Mucosa of gallbladder (tissue), 1 donor: ENCODE measurements at places on chromosomes 16 and 17. TPM values are rescaled to one million over a fixed set of nuclear protein-coding genes. Genes with fewer than 3 reads are reported as not detected.

DNA sequence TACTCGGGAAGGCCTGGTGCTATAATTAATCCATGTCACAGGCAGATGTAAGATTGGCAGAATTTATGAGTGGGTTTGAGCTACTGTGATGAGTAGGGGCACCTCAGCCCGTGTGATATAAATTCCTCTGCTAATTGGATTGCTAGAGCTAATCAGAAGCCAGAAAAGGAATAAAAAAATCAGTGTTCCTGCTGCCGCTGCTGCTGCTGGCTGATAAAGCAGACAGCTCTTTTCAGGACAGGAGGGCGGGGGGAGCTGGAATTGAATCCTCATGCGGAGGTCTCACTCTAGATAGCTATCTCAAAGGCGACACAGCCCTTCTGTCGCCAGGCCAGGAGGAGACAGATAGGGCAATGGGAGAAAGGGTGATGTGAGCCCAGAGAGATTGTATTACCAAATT is 182.7 kb upstream of the ZFHX3 start:
- no peak for DNase-seq

GRCh38 chr16:62709794-62710193 is 673.6 kb upstream of the CDH8 start:
- no peak for DNase-seq

HOXB5 gene
- 0.49 TPM for total RNA-seq

DNA sequence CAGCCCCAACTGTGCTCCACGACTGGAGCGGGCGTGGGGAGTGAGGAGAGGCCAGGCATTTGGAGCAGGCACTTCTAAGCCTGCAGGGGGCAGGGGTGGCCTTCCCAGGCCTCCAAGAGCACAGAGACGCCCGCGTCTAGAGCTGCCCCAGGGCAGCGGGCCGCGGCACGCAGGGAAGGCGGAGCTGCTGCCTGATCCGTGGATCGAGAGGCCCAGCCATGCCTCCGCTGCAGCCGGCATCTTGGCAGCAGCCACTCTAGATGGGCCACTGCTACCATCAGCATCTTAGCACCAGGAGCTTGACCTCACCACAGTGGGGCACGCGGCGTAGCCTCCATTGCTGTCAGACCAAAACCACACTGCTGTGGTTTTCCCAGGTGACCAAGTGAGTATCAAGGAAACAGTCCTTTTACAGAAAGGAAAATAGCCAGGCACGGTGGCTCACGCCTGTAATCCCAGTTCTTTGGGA is 20.4 kb upstream of the WDR45B start:
- DNase-seq, result peak; percentile 60

GRCh38 chr17:79261355-79262072 is 186.9 kb downstream of the ENGASE start:
- no peak for DNase-seq

CHST5 gene
- total RNA-seq, result 0.63 TPM

KRTAP16-1 gene
- total RNA-seq, result not detected

- DNase-seq, result peak; percentile 28
Observed at GRCh38 chr16:65315081-65315780, 193.4 kb upstream of the CDH11 start.

- DNase-seq, result no peak
Observed at GRCh38 chr16:822909-823297, 22.4 kb upstream of the GNG13 start.

OR1F1 gene
- not detected for total RNA-seq

- no peak for DNase-seq
Observed at GRCh38 chr16:12704492-12705111, 99.1 kb downstream of the CPPED1 start.

DNA sequence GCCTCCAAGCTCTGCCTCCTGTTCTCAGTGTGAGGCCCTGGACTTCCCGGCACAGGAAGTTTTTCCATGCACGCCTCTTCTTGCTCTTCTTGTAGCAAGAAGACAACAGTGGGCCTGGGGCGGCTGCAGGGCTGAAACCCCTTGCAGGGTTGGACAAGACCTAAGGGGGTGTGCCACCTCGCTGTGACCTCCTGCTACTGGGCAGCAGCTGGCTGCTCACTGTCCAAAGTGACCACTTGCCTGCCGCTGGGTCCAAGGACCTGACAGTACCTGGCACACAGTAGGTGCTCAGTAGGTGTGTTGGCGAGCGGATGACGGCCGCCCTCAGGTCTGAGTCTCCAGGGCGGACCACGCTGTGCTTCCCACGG is 331.6 kb downstream of the C16orf95 start:
- DNase-seq, result no peak

TEX2 gene
- total RNA-seq, result 74.9 TPM

- DNase-seq, result no peak
Observed at GRCh38 chr16:55849536-55849935, 16.6 kb upstream of the CES1 start.

DECR2 gene
- 36.8 TPM for total RNA-seq

DNA sequence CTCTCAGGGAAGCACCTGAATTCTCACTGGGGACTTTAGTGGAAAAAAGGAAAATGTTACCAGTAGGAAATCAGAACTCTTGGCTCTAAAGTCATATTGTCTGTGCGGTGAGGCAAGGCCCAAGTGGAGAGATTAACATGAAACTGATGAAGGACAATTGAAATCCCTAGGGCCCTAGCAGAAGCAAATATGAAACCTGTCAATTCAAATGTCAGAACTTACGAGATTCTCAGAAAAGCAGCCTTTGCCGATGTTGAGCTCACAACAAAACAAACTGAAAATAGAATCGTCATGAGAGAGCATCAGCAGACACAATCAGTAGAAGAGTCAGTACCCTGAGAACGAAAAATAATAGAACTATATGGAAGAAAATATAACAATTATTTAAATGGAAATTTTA is 108.8 kb downstream of the ELAC2 start:
- DNase-seq, result no peak

DNA sequence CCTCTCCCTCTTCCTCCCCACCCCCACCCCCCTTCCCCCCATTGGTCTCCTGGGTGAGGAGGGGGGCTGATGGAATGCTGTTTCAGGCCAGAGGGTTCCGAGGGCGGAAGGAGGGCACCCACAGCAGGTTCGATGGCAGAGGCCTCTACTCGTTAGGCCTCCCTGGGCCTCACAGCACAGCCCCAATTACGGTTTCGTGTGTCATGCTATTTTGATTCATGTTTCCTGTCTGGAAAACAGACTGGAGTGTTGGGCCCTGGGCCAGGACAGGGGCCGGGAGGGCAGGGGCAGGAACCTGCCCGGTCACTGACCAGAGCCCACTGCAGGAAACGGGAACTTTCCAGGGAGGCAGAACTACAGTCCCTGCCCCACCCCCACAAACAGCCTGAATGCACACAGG is 138.2 kb downstream of the C16orf95 start:
- no peak for DNase-seq

DNA sequence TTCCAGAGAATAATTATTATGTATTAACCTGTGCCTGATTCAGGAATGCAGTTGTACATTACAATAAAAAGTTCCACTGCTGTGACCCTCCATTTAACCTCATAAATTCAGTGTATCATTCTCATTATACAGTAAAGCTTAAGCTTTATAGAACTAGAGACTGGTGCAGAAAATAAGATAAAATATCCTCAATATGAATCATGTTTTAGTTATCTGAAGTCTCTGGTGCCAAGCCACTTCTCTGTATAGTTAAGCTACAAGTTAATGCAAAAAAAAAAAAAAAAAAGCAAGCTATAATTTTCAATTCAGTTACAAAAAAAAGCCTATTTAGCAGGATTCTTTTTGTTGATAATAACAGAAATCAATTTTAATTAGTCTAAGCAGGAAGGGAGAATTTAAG is 22.4 kb upstream of the SMIM36 start:
- no peak for DNase-seq

DNA sequence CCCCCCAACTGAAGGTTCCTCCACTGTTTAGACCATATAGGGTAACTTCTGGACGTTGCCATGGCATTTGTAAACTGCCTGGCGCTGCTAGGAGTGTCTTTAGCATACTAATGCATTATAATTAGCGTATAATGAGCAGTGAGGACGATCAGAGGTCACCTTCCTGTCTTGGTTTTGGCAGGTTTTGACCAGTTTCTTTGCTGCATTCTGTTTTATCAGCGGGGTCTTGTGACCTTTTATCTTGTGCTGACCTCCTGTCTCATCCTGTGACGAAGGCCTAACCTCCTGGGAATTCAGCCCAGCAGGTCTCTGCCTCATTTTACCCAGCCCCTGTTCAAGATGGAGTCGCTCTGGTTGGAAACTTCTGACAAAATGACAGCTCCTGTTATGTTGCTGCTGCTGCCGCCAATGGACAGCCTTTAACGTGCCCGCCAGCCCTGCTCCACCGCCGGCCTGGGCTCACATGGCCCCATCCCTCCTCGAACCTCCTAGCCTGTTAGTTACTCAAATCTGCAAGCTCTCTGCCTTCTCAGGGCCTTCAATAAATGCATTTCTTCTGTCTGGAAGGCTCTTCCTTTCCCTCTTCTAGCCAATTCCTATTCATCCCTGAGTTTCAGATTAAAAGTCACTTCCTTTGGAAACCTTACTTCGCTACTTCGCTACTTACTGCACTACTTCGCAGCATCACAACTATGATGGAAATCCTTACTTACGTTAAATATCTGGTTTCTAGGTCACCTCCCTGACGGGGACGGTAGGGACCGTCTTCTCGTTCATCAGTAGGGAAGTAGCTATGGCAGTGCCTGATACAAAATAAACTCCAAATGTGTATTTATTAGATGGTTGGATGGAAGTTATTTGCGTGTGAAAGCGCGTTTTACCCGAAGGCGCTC is 640 bp upstream of the NAGLU start:
- DNase-seq, result no peak

DNA sequence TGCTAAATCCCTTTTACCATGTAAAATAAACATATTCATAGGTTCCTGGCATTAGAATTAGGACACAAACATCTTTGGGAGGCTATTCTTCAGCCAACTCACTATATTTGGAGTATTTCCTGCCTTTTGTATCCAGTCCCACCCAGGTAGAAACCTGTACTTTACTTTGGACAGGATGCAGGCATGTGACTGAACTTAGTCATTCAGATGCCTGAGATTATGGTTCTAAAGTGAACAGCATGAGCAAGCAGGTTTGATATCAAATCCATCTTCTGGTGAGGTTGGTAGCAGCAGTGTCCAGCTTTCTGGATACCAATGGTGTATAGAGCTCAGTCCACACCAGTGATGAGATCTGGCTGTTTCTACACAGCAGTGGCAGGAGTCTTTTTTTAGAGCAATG is 20.2 kb downstream of the CA10 start:
- no peak for DNase-seq

TBC1D3H gene
- total RNA-seq, result not detected

DNA sequence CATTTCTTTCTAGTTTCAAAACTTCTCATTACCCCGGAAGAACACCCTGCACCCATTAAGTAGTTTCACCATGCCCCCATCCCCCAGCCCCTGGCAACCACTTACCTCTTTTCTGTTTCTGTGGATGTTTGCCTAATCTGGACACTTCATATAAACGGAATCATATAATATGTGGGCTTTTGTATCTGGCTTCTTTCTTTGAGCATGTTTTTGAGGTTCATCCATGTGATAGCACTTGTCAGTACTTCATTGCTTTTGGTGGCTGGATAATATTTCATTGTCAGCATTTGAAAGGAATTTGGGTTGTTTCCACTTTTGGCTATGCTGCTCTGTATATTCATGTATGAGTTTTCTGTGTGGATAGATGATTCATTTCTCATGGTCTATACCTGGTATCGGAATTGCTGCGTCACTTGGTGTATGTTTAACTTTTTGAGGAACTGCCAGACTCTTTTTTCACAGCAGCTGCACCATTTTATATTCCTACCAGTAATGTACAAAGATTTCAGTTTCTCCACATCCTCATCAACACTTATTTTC is 30.0 kb upstream of the SLC5A10 start:
- DNase-seq, result peak; percentile 35

DNA sequence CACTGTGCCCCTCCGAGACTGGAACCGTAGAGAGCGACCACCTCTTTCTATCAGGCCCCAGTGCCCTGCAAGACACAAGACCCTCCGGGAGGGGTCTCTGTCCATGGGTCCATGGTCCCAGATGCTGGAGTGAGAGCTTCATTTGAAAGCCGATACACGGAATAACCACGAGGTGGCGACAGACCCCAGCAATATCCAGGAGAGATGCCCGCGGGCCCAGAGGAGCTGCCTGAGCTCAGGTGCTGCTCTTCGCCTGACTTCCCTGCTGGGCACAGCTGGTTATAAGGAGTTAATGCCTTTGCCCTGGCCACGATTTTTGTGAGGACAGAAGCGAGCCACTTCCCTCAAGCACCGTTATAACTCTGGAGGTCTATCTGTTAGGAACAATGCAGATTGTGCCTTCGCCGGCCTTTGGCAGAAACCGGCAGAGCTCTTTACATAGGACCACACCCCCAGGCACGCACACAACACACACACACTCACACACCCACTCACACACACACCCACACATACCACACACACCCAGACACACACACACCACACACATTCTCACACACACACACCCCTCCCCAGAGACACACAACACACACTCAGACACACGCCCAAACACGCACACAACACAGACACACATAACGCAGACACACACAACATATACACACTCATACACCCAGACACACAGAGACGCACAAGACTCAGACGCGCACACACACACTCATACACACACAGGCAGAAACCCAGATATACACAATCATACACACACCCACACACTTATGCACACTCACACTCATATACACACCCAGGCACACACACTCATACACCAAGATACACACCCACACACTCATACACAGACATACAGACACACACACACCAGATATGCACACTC is 436.4 kb downstream of the SOX9 start:
- peak; percentile 58 for DNase-seq

- DNase-seq, result no peak
Observed at GRCh38 chr17:9928601-9929333, 23.7 kb upstream of the RCVRN start.

DNA sequence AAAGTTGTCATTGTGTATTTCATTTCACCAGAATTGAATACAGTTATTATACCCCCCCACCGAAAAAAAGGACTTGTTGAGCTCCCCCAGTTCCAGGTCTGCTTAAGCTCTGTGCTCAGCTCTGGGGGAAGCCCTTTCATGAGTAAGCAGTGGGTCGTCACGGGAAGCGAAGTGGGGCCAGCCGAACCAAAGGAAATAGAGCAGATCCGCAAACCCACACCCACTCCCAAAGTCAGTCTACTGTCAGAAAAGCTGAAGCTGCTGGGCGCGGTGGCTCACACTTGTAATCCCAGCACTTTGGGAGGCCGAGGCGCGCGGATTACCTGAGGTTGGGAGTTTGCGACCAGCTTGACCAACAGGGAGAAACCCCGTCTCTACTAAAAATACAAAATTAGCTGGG is 50.1 kb downstream of the PECAM1 start:
- no peak for DNase-seq

GRCh38 chr17:75557075-75557851 is 30.3 kb upstream of the MYO15B start:
- DNase-seq, result peak; percentile 93

GRCh38 chr16:2358811-2359210 is 18.3 kb upstream of the ABCA3 start:
- no peak for DNase-seq

GRCh38 chr16:71327720-71328119 is 30.8 kb upstream of the CALB2 start:
- no peak for DNase-seq

- no peak for DNase-seq
Observed at GRCh38 chr17:38619451-38619795, 13.7 kb upstream of the SRCIN1 start.
